Activated T-cell treated with anti-CD3 and anti-CD28 coated beads, Interleukin-2, amount 50 U/mL, for 1 hour (primary cell): ENCODE measurements at places on chromosomes 7 and 10.

DNA sequence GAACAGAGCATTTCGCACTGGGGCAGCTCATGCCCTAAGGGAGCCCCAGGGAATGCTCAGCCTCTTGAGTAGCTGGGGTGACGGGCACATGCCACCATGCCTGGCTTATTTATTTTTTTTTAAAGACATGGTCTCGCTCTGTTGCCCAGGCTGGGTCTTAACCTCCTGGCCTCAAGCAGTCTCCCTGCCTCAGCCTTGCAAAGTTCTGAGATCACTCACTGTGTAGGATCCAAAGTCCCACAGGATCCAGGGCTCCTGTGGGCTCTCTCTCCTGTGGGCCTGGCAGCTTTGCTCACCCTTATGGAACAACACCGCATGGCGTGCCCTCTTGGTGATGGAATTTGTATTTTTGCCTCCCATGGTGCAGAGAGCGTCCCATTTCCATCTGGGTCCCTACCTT is 34.0 kb downstream of the TMEM120A start:
- DNase-seq: no peak

- DNase-seq: no peak
These were observed 28.8 kb downstream of the PAX2 start for GRCh38 chr10:100774223-100774622.

DNA sequence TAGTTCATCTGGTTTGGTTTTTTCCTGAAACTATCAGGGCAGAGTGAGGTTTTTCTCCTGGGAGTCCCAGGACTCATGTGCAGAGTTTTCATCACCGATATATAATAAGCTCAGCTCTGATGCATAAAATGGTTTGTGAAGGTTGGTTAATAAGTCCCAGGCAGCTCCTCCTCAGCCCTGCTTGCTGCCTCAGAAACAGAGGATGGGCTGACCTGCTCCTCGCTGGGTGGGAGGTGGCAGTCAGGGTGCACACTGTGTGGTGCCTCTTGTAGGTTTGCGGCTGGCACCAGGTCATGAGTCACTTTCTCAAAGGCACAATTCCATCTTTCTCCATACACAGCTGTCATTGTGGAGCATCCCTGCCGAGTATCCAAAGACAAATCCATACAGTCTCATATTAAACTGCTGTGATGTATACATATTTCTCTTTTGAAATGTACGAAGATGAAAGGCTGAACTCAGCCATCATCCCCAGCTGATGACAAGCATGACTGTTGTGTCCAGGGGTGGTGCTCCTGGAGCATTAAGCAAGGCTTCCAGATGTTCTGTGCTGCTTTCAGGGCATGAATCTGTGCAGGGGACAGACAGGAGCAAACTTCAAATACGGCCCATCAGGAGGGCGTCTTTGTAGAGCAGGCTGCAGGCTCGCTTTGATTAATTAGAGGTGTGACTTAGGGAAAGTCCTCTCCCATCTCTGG is 125.7 kb upstream of the NPS start:
- no peak for DNase-seq

GRCh38 chr10:47021850-47022249 is 110.6 kb downstream of the PTPN20 start:
- DNase-seq: no peak

DNA sequence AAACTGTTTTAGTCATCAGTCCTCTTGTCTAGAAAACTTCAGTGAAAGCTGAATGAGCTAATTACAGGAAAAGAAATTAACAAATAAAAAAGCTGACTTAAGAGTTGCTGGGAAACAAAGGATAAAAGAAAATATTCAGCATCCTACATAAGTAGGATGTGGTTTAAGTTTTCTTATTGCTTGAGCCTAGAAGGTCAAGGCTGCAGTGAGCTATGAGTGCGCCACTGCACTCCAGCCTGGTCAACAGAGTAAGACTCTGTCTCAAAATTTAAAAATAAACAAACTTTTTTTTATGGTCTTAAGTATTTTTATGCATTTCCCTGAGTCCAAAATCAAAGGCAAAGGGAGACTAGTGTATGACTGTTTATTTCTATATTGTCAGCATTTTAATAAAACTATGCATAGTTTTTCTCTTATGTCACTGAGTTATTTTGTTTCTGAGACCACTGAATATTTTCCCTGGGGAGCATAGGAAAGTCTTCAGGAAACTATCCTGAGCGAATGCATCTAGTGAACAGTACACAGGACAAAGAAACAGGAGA is 40.0 kb upstream of the LRRN3 start:
- no peak for DNase-seq

- DNase-seq: no peak
These were observed 4.9 kb upstream of the GRID2IP start for GRCh38 chr7:6556196-6556595.

- DNase-seq: no peak
These were observed 706.7 kb downstream of the DNAJB9 start for GRCh38 chr7:109276348-109276747.

DNA sequence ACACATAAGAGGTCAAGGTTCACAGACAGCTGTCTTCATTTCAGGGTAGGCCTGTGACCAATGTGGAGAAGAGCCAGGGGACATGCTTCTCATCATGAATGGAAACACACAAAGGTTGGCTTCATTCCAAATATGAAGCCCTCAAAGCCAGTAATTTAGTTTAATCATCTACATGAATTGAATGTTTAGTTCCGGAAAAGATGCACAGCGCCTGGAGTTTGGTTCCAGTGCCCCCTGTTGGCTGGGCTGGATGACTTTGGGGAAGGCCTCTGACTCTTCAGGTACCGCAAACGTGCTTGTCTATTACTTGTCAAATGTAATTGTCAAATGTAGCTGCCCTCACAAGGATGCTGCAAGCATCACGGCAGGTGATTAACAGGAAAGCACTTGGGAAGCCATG is 130.7 kb downstream of the ADRA2A start:
- DNase-seq: peak; percentile 18

DNA sequence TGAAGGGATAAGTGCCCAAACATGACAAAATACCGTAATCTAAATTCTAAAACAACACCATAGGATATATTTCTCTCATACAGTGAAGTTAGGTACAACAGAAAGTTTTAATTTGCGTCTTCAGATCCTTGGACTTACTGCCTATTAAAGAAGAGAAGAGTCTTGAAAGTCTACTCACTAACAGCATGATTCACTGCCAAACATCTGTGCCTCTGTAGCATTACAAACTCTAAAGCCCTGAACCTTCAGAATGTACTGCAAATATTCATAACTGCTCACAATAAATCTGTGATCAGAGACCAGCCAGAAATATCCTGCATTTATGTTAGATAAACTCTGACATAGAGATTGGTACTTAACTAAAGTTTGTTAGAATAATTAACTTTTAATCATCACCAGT is 365.3 kb downstream of the PARD3 start:
- no peak for DNase-seq

- no peak for DNase-seq
These were observed 1.9 kb downstream of the TMEM229A start for GRCh38 chr7:124030964-124031363.

- no peak for DNase-seq
These were observed 113.7 kb downstream of the CDK14 start for GRCh38 chr7:90709501-90710465.

GRCh38 chr7:42065942-42066341 is 171.1 kb downstream of the GLI3 start:
- no peak for DNase-seq

GRCh38 chr10:87598700-87599099 is 61.0 kb upstream of the PAPSS2 start:
- no peak for DNase-seq

DNA sequence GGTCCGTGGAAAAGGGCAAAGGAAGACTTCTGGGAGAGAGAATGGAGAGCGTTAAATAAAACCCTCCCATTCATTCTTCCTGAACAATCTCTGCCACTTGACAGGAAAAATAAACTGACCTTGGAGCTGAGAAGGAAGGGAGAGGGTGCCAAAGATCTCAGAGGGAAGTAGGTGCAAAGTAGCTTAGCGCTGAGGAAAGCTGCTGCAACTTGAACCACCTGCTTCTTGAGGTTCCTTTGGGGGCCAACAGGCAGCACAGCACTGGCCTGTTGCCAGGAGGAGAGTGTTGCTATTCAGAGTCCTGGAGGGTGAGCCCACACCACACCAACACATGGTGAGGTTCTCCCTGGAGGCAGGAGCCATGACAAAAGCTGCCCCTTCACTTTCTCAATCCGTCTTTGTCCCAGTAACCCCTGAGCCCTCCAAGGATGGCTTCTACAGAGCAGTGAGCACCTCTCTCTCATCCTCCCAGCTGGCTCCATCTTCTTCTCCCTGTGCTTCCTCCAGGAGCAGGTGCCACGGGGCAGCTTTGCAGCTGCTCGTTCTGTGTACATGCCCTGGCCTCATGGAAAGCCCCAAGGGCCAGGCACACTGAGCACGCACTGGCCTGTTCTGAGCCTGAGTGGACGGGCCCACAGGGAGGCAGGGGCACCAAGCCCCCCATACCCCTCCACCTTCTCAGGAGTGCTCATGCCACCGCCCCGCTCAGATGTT is 101.3 kb downstream of the STRA8 start:
- no peak for DNase-seq

DNA sequence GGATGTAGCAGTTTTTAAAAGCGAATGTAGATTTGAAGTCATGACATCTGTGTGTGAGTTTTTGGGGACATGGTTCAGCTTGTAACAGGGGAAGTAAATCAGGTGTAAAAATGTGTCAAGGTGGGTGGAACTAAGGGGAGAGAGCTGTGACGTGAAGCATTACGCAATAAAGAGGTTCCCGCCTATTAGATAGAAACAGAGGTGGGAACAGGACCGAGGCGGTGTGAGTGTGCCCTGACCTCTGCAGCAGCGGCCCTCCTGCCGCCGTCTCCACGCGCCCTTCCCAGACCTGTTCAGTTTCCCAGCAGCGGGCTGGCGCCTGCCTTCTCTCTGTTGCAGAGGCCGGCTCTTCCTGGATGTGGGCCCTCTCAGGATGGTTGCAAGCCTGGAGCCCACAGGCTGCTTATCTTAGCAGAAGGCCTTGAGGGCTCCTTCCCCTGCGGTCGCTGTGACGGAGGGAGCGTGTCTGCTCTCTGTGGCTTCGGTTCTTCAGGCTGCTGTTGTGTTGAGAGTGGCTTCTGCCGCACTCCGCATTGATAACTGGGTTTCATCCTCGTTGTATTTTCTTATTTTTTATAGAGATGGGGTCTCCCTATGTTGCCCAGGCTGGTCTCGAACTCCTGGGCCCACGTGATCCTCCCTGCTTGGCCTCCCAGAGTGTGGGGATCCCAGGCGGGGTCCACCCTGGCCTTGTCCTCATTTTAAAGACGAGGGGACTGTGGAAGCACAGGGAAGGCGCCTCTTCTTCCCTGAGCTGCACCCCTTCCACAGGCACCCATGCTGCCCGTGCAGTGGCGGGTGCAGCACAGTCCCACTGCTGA is 65.0 kb downstream of the DNAJB6 start:
- peak; percentile 14 for DNase-seq

DNA sequence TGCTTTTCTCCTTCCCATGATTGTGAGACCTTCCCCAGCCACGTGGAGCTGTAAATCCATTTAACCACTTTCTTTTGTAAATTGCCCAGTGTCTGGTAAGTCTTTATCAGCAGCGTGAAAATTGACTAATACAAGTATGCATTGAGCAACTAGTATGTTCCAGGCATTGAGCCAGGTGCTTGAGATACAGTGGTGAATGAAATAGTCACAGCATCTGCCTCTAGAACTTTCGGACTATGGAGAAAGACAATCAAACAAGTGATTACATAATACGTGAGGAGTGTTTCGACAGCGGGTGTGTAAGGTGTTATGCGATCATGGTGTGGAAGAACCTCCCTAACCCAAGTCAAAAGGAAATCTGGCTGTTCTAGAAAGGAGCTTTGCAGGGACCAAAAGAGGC is 21.6 kb upstream of the NUP205 start:
- no peak for DNase-seq

DNA sequence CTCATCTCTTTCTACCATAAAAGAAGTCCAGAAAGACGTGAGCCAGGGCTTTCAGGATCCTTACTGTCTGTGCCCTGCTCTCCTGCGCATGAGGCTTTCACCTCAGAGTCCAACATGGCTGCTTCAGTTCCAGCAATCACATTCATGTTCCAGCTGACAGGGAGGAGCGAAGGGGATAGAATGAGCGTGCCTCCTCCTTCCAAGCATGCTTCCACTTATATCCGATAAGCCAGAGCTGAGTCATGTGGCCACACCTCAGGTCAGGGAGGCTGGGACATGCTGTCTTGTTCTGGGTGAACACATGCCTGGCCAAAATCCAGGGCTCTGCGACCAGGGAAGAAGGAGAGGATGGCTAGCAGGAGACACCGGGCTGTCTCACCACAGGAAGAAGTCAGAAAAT is 248.2 kb downstream of the SKAP2 start:
- no peak for DNase-seq

DNA sequence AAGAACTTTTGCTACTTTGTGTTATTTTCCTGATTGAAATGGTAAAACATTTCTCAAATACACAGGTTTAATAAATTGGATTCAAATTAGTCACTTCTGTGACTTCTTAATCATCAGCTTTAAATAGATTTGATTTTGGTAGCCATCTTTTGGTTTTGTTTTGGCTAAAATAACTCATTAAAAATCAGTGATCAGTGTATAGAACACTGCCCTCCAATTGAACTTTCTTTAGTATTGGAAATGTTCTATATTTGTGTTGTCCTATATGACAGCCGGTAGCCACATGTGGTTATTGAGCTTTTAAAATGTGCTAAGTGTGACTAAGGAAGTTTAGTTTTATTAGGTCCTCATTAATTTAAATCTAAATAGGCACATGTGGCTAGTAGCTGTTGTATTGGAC is 50.4 kb downstream of the GLCCI1 start:
- no peak for DNase-seq

DNA sequence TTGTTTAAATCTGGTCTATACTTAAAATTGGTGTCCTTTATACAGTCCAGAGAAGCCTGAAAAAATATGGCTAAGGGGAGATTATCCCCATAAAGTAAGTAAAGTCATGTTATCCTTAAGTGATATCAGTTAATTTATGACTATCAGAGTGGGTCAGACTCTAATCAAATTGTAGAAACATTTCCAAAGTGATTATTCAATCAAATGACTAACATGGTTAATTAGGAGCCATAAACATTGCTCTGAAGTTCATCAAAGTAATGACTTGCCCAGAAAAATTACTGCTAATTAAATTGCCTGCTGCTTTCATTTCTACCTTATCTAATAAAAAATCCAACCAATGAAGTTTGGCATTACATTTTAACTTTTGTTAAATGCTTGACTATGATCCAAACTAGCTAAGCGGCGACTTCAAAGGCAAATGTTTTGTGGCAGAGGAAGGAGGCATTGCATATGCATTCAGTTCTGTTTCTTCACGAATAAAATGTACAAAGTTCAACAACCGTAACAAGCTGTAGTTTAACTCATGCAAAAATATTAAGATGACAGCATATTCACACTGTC is 76.7 kb downstream of the ETV1 start:
- DNase-seq: no peak

DNA sequence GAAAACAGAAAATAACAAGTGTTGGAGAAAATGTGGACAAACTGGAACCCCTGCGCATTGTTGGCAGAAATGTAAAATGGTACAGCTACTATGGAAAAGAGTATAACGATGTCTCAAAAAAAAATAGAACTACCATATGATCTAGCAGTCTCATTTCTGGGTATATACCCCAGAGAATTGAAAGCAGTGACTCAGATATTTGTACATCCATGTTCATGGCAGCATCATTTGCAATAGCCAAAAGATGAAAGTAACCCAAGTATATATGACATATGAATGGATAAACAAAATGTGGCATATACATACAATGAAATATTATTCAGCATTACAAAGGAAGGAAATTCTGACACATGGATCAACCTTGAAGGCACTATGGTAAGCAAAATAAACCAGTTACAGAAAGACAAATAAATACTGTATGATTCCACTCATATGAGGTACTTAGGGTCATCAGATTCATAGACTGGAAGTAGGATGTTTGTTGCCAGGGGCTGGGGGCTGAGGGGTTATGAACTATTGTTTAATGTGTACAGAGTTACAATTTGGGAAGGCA is 4.9 kb downstream of the NRCAM start:
- no peak for DNase-seq

GRCh38 chr7:97971120-97971989 is 18.6 kb downstream of the OCM2 start:
- DNase-seq: no peak
